ENCODE measurements at places on chromosomes 6 and 20.
A peak's percentile ranks its signal among the peaks of the same experiment; 100 is the strongest.

GRCh38 chr6:164502833-164503232 lies 806.6 kb downstream of the C6orf118 start:
- no peak for DNase-seq

- peak; percentile 34 for DNase-seq
These were observed 36.2 kb downstream of the SUN5 start for GRCh38 chr20:32967961-32968457.

- DNase-seq: no peak
These were observed 29.3 kb downstream of the DOP1A start for GRCh38 chr6:83096791-83097190.

DNA sequence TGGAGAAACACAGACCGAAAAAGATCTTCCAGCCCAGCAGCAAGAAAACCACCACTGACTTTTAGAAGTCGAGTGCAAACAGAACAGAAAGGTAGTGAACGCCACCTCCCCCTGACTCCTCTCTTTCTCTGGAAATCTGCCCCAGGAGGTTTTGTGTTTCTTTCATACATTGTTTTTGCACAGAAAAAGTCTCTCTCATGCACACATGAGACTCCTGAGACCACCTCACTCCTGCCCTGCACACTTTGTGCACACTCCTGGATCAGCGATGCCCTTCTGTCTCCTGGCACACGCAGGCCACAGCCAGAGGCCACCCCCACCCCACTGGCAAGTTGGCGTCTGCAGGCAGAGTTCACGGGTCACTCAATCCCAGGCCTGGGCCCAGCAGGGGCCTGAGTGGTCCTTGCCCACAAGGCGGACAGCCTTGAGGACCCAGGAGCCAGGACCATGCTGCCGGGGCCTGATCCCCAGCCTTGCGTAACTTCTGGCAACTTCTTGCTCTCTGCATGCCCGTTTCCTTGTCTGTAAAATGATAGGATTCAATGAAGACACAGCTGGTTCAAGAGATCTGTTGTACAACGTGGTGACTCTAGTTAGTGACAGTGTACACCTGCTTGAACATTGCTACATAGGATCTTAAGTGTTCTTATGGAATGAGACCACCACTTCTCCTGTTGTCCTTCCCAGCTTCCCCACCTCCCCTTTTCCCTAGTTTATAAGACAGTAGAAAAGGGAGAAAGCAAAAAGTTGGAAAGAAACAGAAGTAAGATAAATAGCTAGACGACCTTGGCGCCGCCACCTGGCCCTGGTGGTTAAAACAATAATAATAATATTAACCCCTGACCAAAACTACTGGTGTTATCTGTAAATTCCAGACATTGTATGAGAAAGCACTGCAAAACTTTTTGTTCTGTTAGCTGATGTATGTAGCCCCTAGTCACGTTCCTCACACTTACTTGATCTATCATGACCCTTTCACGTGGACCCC lies 30.2 kb upstream of the CST7 start:
- no peak for DNase-seq

GRCh38 chr6:15493437-15494168 lies 169.2 kb downstream of the DTNBP1 start:
- no peak for DNase-seq

DNA sequence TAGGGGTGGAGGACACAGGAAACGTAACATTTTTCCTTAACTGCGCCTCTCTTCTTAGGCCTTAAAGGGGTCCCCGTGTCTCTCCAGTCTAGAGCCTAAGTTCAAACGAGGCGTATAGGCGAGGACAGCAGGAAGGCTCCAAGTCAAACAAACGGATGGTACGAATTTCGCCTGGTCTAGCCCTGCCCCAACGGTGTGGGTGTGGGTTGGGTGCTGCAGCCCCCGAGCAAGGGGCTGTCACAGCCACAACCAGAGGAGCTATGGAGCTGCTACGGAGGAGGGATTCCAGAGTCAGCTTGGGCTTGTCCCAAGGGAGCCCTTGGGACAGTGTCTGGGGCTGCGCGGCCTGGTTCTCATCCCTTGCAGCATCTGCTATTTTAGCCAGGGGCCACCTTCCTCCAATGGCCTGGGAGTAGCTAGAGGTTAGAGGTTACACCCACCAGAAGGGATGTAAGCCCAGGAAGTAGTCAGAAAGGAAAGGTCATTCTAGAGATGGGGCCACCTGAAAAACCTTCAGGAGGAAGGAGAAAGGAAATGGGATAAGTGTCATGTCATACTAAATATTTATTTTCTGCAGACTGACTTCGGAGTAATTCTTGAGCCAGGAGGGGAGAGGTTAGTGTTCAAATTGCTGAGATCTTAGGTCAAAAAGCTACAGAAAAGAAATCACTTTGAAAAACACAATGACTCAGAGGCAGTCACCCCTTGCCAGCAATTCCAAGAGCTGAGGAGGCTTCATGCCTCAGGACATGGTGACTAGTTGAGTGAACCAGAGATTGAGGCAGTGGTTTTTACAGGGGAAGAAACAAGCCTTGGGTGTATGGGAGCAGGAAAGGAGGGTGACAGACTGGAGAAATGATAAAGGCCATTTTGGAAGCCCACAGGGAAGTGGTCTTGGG lies 21.7 kb downstream of the VPS52 start:
- DNase-seq: no peak

DNA sequence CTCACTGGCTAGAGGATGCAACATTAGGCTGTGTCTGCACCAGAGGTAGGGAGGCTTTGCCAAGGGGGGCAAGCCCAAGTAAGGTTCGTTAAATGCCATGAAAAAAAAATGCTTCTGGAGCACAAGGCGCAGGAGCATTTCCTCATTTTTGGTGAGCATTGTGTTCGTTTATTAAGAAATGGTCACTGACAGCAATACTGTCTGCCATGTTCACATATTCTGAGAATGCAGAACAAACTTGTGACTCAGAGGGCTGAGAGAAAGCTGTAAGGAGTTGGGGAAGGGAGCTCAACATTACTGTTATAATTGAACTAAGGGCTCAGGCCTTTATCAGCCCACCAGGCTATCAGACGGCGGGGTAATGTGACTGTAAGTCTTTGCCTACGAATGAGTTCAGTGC lies 465.4 kb upstream of the BTBD3 start:
- no peak for DNase-seq

DNA sequence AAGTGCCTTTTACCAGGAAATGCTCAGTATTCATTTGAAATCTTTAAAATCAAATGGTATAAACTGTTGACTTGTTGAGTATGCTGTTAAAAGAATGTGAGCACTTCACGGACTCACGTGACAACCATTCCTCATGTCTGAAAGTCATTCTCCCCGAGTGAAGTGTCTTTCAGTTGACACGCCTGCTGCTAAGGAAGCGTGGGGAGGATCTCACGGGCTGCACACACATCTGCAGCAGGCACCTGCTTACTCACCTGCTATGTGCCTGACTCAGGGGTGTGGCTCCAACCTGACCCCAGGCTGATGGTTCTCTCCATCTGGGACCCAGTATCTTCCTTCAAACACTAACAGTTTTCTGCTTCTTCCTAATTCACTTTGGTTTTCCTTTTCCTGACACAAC lies 32.7 kb downstream of the WDR27 start:
- no peak for DNase-seq

DNA sequence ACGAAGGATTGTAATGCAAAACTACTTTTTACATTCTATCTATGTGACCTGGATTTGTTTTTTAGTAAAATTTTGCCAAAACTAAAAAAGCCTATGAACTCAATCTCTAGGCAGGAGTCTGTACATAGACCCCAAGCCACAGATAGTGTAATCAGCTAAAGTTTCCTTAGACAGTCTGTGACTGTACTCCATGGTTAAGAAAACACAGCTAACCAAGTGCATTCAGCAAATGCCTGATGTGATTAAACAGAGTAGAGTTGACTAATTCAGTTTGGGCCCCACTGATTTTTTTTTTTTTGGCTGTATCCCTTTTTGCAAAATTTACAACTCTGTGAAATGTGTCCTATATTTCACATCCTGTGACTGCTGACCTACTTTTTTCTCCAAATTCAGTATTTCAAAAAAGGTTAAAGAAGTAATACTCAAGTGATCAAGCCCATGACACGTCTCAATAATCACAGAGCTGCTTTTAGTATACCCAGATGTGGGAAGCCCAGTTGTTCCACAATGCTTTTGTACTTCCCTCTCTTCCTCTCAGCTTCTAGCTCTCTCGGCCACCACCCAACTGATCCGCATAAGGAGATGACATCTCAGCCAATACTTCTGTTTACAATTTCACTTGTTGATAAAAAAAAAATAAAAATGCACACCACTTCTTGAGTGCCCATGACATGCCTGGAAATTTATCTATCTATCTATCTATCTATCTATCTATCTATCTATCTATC lies 108.8 kb upstream of the TBX18 start:
- DNase-seq: no peak

GRCh38 chr6:7629321-7629720 lies 39.3 kb downstream of the SNRNP48 start:
- DNase-seq: no peak

- DNase-seq: no peak
These were observed 64.0 kb downstream of the ARHGAP18 start for GRCh38 chr6:129645830-129646579.

GRCh38 chr6:37481711-37482605 lies 17.7 kb downstream of the CCDC167 start:
- no peak for DNase-seq

DNA sequence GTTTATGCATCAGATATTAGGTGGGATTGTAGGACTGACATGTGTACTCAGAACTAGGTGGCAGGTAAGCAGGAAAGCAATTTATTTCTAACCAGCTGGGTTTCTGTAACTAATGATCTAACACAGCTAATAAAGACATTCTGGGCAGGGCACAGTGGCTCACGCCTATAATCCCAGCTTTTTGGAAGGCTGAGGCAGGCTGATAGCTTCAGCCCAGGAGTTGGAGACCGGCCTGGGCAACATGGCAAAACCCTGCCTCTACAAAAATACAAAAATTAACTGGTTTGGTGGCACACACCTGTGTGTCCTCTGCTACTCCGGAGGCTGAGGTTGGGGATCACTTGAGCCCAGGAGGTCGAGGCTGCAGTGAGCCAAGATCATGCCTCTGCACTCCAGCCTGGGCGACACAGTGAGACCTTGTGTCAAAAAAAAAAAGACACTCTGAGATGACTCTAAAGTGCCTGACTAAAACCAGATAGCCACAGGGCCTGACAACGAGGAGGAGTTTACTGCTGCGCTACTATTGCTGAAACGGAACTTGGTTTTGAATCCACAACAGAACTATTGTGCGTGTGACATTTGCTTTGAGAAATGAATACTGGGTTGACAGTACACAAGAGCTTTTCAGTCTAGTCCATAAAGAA lies 29.2 kb upstream of the CEP85L start:
- no peak for DNase-seq

- peak; percentile 31 for DNase-seq
These were observed at the start of gene NFATC2 for GRCh38 chr20:51542571-51543421. Gene NFATC2, minus strand, starts transcription at chr20:51542719. Its CDS starts 220 bp downstream, at chr20:51542499.

DNA sequence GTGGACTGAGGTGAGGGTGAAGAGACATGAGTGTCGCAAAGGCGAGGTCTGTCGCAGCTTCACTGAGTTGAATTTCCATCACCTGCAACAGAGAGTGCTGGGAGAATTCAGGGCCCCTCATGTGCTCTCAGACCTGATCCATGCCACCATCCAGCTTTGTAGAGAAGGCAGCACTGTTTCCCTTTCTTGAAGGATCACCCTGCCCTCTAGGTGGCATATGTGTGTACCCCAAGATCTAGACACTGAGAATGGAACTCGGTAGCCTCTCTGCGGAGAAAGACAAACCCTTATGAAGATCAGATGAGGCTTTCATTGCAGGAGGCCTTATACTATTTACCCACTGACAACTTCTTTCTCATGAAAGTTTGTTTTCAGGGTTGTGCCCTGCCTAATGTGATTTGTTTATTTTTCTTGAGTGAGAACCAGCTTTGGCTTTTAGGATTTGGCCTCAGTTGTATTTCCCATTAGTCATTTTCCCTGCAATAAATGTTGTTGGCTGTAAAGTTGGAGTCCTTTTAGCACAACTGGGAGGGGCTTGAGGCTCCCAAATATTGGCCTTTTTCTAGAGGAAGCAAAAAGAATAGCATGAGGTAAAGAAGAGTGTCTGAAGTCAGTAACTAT lies 811.3 kb downstream of the DHX35 start:
- DNase-seq: no peak

GRCh38 chr20:31835977-31836852 lies 9.2 kb downstream of the FOXS1 start:
- DNase-seq: no peak

- no peak for DNase-seq
These were observed 2.7 kb upstream of the NKAIN4 start for GRCh38 chr20:63256954-63257353.

GRCh38 chr6:44105146-44105545 lies 22.1 kb downstream of the MRPL14 start:
- DNase-seq: no peak

- no peak for DNase-seq
These were observed 86.9 kb downstream of the C6orf118 start for GRCh38 chr6:165222315-165223025.

DNA sequence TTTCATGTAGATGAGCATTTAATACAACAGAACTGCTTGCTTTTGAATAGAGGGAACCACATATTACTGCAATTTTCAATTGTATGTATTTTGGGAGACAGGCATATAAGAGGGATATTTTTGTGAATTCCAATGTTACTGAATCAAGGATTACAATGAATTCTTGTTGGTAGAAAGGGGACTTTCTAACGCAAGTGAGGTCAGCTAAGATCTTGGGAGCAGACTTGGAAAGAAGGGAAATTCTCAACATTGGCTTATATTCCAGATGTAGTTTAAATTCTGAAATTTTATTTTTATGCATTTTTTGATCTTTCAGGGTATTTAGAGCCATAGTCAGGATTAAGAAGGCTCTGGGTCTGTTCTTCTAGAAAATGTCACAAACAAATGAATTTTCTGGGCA lies 43.3 kb upstream of the CTAGE9 start:
- no peak for DNase-seq

GRCh38 chr6:47126647-47127391 lies 84.7 kb upstream of the ADGRF1 start:
- no peak for DNase-seq

- no peak for DNase-seq
These were observed 111.0 kb downstream of the SOBP start for GRCh38 chr6:107600936-107601335.

- DNase-seq: no peak
These were observed 35.8 kb upstream of the NOP56 start for GRCh38 chr20:2616634-2617033.

GRCh38 chr20:666877-667276 lies 8.7 kb downstream of the SCRT2 start:
- DNase-seq: no peak

DNA sequence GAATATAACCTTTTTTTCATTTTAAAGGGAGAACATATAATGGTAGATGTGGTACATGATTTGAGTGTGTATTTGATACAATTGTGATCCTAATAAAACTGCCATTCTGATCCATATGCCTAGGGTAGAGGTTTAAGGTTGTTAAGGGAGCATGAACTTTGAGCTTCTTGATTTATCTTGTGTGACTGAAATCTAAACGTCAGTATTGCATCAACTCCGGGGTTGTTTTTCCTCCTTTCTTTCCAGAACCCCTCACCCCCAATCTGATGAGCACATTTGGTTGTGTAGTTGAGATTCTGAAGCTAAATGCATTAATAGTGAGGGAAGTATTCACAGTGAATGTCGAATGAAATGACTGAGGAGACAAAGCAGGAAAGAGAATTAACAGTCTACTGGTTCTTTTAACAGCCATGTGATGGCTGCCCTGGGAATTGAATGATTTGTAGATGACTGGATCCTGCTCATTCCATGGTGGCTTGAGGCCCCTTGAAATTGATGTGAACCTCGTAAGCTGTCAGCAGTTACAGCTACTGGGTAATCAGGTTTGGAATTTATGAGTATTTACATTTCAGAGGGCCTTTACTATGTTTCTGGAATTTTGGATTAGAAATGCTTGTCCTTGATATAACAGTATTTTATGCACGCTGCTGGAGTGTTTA lies 44.8 kb downstream of the FARS2 start:
- DNase-seq: no peak

GRCh38 chr6:2752477-2753109 lies 1.9 kb upstream of the MYLK4 start:
- no peak for DNase-seq

Data from T-helper 2 cell (primary cell).